ENCODE measurements at places on chromosomes 13 and 19.

GRCh38 chr13:106286811-106287210, 248.7 kb downstream of the EFNB2 start:
- no peak for DNase-seq

- no peak for DNase-seq
Observed at GRCh38 chr19:58305932-58306323, 751 bp downstream of the ERVK3-1 start.

DNA sequence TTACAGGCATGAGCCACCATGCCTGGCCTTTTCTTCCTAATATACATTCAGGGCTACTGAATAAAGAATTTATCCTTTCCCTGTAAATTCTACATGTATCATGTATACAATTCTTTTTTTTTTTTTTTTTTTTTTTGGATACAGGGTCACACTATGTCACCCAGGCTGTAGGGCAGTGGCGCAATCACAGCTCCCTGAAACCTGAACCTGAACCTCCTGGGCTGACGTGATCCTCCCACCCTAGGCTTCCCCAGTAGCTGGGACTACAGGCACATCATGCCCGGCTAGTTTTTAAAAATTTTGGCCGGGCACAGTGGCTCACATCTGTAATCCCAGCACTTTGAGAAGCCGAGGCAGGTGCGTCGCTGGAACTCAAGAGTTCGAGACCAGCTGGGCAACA, 6.5 kb upstream of the SLC44A2 start:
- no peak for DNase-seq

- DNase-seq = no peak
Observed at GRCh38 chr19:38735257-38735686, 9.0 kb downstream of the CAPN12 start.

GRCh38 chr13:64477146-64477545, 2753.0 kb downstream of the PCDH9 start:
- no peak for DNase-seq

- DNase-seq = no peak
Observed at GRCh38 chr19:23913931-23914330, 755 bp upstream of the ZNF726 start.

DNA sequence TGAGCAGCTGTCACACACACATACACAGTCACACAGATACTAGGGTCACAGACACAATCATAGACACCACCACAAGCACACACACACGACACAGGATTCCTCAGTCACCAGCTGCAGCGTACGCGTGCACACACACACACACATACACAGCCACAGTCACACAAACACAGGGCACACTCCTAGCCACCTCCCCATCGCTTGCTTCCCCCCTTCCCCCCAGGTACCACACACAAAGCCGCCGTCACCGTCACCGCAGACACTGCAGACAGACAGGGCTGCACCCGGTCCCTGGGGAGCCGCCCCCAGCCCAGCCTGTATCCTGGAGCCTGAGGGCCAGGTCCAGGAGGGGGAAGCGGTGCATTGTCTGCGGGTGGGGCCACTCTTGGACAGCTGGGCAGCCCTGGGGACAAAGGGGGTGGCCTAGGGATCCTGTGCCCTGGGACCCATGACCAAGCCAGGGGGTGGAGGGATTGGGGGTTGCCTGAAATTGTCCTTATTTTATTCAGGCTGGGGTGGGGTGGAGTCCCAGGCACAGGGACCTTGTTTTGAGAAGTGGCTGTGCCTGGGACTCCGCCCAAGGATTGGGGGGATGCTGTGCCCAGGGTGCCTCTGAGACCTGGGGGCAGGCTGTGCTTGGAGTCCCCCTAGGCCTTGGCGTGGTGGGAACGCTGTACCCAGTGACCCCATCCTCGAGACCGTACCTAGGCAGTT, 957 bp downstream of the NUMBL start:
- DNase-seq = no peak

DNA sequence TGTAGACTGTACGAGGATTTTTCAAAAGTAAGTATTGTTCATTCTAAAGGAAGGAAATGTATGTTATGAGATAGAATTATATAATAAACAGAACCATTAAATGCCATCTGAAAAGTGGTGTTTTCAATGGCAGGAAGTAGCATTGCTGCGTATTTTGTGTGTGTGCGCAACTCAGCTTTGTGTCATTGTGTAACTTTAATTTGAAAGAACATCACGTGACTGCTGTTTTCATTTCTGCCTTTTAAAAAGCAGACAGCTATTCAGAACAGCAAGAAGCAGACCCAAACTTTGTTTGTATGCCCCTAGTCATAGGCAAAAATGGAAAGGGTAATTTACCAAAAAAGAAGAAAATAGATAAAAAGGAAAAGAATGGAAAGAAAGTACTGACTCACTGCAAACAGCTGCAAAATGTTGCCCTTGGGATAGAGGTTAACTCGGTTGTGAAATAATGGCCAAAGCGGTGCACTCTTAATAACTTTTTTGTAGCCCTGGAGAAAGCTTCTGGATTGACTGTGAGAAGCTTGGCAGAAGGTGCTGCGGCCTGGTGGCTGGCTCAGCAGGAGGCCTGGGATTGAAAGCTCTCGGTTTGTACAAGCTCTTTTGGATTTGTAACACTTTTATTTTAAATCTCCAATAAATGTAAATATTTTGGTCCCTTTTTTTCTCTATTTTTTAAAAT, 97.3 kb downstream of the GGACT start:
- DNase-seq = no peak

GRCh38 chr19:45253396-45254027, 2.4 kb downstream of the MARK4 start:
- no peak for DNase-seq

DNA sequence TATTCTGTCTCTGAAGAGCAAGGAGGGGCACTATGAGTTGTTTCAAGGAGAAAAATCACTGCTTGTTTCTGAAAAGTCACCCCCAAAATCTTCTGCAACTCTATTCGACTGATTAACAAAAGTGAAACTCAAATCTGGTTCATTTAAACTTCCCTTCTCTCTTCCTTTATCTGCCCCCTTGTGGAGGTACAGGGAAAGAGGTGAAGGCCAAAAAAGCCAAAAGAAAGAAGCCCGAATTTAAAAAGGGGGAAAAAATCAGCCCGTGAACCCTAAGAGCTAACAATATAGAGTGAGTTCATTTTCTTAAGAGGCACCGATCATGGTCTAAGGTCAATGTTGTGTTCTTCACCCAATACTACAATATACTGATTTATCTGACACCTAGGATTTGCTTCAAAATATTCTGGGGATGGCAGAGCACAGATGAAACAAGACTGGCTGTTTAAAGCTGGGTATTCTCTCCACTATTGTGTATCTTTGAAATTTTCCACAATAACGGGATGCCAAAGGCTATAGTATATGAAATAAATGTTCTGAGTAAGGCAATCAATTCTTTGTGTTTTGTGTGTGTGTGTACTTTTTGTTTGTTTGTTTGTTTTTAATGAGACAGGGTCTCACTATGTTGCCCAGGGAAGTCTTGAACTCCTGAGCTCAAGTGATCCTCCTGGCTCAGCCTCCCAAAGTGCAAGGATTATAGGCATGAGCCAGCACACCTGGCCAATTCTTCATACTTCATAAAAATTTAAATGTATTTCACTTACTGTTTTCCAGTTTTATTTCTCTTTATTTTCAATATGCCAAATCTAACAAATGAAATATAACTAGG, 55.0 kb upstream of the EEF1AKMT1 start:
- peak; percentile 63 for DNase-seq

GRCh38 chr13:40933508-40934204, 85.5 kb downstream of the ELF1 start:
- no peak for DNase-seq

- no peak for DNase-seq
Observed at GRCh38 chr13:20414546-20415305, 110.9 kb downstream of the CRYL1 start.

- no peak for DNase-seq
Observed at GRCh38 chr19:18665771-18666202, 17.7 kb upstream of the CRTC1 start.

GRCh38 chr19:16876904-16877361, 11.9 kb upstream of the F2RL3 start:
- no peak for DNase-seq

DNA sequence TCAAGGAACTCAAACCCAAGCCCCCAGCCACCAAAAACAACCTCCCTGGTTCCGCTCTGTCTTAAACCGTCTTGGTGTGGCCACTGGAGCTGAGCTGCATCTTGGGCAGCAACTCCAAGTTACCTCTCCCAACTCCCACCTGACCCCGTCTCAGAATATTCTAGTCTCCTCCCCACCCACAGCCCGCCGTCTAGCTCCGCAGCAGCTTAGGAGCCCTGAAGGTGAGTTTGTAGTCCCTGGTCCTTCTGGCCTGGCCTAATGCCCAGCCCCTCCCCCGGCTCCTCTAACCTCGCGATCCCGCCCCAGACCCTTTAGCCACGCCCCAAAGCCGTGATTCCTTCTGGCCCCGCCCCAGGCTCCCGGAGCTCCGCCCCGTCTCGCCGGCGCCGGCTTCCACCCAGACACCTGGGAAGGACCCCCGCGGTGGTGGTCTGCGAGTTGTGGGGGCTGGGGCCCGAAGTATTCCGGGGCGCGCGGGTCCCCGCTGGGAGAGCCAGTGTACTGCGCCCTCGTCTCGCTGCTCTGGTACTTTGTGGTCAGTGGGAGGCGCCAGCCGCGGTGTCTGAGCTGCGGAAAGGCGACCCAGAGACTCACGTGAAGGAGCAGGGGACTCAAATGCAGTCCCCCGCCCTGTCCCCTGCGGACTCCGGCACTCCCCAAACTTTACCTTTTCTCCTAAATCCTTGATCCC, 2.5 kb upstream of the LHB start:
- no peak for DNase-seq

GRCh38 chr19:33325920-33326319, 23.6 kb upstream of the CEBPA start:
- no peak for DNase-seq

DNA sequence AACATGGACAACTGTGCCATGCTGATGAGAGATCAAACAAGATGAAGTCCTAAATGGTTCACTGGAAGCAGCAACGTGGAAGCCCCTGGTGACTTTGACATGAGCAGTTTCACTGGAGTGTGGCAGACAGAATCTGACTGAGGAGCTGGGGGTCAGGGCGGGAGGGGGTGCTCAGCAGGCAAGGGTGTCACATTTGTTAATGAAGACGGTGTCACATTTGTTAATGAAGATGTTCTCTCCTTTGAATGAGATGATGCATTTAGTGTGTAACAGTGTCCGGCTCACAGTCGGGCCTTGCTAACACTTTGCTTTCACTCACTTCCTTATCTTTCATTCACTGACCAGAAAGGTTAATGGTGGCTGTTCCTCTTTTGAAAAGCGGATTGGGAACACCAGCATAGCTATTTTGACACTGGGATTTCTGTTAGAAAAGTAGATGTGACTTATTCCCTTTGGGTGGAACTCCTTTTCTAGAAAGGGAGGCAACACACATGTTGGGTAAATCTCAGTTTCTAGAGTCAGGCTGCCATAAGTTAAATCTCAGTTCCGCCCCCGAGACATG, 693.7 kb downstream of the UQCRFS1 start:
- DNase-seq = no peak

DNA sequence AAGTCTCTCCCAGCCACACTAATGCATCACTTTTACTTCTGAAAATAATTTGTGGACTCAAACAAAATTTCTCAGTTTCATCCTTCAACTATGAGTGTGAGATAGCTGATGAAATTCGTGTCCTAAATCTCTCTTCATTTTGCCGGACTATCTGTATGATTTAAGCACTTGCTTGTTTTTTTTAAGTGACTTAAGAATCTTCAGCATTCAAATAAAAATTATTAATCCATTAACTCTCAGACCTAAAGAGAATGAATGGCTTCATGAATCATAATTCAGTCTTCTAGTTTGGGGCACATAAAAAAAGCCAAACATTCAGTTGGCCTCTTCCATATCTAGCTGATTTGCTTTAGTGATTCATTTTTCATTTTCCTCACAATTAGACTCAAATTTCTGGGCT, 579.5 kb downstream of the DCT start:
- DNase-seq = no peak

- no peak for DNase-seq
Observed at GRCh38 chr13:49292742-49293486, 45.2 kb downstream of the CDADC1 start.

DNA sequence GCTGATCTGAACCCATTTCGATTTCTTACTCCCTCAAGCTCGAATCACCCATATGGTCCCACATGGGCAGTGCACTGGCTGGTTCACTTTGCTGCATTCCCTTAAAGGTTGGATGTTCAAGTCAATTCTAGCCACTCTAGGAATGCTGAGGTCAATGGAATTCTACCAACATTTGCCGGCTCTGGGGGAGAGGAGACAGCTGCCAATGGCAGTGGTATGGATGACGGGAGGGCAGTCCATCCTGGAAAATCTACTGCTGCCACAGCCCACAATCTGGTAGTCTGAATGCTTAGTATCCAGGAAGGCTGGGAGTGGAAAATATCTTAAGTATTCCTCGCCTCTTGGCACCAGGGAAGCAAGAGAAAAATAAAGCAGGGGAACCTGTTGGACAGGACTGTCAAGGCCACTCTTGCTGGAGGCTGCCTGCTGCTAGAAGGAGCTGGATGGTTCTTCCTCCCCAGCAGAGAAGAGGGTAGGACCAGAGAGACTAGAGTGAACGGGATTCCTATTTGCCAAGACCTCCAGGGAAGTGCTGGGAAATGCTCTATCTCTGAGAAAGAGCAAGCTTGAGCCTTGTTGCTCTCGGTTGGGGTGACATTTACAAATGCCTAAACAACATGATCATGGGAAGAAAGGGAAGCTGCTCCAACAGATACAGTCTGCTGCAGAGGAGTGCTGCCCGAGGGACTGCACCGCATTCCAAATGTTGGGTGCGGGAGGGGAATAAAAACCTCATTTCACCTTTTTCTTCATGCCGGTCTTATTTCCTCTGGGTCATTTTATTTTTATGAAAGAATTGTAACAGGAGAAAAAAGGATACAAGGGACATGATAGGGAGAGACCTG, 20.7 kb upstream of the HMGB1 start:
- no peak for DNase-seq

- peak; percentile 80 for DNase-seq
Observed at GRCh38 chr19:4811328-4812131, 20.0 kb downstream of the TICAM1 start.

DNA sequence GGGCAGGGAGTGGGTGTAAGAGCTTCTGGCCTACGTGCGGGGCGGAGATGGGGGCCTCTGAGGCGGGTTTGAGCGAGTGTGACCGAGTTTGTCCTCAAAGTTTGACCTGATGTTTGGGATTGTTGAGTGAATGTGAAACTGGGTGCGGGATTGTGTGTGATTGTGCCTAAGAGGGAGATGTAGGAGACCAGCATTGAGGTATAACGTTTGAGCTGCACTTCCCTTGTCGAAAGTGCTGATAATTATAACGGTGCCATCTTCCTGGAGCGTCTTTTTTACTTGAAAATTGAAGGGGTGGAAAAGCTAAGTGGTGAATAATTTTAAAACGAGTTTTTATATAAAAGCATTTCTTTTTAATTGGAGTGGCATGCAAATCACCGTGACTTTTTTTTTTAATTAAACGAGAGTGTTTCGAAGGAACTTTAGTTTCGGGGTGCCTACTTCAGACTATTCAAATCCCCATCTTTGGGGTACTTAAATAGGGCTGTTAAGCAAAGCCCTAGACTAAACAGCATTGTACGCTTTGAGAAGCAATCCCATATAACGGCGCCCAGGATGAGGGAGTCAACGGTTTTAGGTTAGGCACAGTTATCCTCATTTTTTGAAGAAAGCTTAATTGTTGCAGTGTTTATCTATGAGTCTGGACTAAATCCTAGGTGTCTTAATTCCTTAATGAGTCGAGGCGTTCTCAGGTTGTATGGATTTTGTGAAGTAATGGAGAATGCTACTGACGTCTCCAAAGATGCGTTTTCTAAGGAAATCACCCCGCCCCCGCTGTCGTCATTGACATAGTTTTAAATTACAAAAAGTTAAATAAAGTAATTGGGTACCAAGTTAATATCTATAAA, 594 bp downstream of the ZNF146 start:
- DNase-seq = no peak

- no peak for DNase-seq
Observed at GRCh38 chr13:20197361-20197834, 4.7 kb upstream of the GJB2 start.

Measured in natural killer cell treated with Interleukin-12 subunit alpha and Interleukin-12 subunit beta and Interleukin-15 and Interleukin-18, amount 100 ng/mL, for 72 hours (primary cell).